ENCODE measurements at places on chromosomes 5 and 9.

DNA sequence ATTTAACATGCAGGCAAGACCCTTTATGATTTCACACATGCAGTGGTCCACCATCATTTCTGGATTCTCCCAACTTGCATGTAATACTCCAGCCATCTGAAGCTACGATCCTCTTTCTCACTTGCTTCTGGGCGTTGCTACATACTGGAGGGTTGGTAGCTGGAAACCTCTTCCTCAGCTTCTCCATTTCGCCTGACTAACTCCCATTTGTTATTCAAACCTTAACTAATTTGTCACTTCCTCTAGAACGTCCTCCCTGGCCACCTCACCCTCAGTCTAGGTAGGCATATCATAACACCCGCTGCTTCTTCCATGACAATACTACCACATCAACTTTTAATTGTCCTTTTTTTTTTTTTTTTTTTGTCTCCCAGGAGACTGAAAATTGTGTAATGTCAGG, 72.6 kb upstream of the EQTN start:
- no peak for DNase-seq

DNA sequence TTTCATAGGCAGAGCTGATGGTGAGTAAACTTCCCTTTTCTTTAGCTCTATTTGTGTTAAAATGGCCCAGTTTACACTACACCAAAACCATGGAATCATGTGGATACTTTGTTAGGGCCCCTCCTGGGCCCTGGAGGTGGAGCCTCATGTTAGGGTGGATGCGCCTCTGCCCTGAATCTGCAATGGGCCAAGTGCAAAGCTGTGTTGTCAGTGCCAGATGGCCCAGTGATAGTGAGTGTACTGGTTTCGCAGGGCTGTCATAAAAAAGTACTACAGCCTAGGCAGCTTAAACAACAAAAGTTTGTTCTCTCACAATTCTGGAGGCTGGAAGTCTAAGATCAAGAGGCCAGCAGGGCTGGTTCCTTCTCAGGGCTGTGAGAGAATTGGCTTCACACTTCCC, 64.8 kb downstream of the HSPA4 start:
- DNase-seq = no peak

DNA sequence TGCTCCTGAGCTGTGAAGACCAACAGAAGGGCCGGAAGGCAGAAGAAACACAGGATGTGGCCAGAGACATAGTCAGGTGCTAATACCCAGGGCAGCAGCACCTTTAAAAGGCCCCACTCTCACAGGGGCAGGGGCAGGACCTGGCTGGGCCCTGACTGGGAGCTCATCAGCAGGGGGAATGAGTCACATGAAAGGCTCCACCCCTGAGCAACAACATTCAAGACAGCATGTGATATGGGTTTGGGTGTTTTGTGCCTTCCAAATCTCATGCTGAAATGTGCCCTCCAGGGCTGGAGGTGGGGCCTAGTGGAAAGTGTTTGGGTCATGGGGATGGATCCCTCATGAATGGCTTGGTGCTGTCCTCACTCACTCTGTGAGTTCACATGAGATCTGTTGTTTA, 181.7 kb downstream of the ERCC6L2 start:
- DNase-seq = no peak

- DNase-seq = no peak
Measured at GRCh38 chr9:13865869-13866268, 448.1 kb downstream of the NFIB start.

DNA sequence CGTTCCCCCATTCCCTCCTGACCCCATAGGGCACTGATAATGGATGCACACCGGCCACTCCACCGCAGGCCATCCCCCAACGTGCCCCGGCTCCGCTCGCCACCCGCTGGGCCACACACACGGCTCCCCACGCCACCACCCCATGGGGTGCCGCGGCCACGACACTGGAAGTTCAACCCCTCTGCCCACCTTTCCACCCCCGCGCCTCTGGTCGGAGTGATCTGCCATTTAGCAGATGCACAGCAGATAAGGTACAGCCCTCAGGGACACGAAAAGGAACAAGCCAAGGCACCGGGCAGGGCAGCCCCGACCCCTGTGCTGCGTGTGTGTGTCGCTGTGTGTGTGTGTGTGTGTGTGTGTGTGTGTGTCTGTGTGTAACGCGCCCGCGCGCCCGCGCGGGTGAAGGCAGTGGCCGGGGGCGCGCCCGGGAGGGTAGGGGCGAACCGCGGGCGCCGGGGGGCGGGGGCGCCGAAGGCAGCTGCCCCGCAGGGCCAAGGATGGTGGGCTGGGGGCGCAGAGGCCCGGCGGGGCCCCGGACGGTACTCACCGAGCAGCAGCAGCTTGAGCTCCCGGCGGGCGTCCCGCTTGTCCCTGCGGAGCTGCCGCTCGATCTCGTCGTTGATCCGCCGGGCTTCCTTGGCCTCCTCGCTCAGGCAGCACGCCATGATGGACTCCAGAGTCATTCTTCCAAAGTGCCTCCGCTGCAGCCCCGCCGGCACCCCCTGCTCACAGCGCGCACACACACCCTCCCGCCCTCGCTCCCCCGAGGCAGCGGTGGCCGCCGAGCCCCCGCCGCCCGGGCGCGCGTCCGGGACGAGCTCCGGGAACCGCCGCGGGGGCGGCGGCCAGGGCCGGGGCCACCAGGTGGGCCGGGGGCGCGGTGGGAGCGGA, 813 bp downstream of the GNAQ start:
- DNase-seq = no peak

GRCh38 chr9:92740009-92740408, 24.6 kb downstream of the BICD2 start:
- no peak for DNase-seq

GRCh38 chr9:89608641-89609335, 4.0 kb downstream of the GADD45G start:
- no peak for DNase-seq

GRCh38 chr9:89579741-89580385, 24.9 kb upstream of the GADD45G start:
- no peak for DNase-seq

All from brain microvascular endothelial cell (primary cell).